ENCODE measurements at places on chromosomes 4 and X.

- H3K36me3 ChIP-seq = peaks cover 6% of the 10 kb centered on the region
- DNase-seq = no peak
- no peak overlapping the region for H3K4me3 ChIP-seq
Observed at GRCh38 chr4:26406346-26406975, 83.8 kb downstream of the CCKAR start.

DNA sequence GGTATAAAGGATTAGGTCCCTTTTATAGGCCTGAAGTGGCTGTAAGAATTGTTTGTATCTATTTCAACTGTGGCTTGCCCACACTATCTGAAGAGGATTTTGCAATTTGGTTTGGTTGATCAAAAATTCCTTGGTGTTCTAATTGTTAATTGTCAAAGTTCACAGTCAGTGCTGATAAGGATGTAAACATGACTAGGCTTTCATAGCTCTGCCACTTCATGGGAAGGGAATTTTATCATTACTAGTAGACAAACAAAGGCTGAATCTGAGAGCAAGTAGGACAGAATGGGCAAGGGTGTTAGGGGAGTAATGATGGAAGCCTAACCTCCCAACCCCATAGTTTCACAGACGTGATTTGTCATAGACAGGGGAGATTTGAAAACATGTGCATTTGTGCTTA, 1131.7 kb downstream of the SH3BGRL start:
- no peak overlapping the region for H3K4me3 ChIP-seq
- DNase-seq = no peak
- no peaks in the 10 kb centered on the region for H3K36me3 ChIP-seq

DNA sequence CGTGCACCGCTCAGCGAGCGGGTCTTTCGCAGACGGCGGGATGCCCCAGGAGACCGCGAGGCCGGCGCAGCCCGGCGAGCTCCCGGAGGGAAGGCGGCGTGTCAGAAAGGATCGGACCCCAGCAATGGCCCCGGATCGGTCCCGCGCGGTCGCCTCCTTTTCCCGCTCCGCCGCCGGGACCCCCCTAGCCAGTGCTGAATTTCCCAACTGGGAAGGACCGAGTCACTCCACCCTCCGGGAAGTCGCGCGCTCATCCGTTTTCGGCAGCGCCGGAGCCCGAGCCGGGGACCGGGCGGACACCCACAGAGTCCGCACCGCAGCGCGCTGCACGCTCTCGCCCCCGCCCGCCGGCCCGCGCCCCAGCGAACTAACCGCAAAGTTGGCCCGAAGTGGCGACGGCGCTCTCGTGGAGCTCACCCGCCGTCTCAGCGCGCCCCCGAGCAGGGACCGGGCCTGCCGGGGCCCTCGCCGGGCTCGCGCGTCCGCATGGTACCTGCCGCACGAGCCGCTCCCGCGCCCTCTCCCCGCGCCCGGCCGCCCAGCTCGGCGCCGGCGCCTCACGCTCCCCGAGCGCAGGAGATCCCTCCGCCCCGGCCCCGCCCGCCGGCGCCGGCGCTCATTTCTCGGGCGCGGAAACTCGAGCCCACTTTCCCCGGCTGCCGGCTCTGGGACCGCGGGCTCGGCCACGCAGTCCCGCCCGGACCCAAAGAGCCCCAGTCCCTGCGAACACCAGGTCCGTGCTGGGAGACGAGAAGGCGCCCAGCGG, at the start of gene FAT1:
FAT1 (minus strand) TSS at position 565 of the 766 bp plus-strand sequence. CDS start 14,029 bp downstream, outside the sequence.
- peaks cover 38% of the 10 kb centered on the region for H3K27me3 ChIP-seq
- no peak within 1 kb of the TSS for H3K27ac ChIP-seq
- DNase-seq = no peak
- no peaks in the 10 kb centered on the region for H3K36me3 ChIP-seq

DNA sequence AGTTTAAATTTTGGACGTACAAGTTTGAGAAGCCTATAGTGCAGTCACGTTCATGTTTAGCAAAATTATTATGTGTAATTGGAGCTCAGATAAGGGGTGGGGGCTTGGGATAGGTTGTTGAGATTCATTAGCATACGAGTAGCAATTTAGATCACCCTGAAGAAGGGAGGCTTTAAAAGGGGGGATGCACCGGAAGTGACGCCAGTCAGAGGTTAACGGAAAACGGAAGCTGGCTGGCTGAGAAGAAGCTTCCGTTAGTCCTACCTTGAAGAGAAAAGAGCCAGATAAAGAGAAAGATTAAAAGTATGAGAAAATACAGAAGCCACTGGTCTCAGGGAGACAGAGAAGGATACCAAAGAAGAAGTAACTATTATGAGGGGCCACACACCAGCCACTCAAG, 1.1 kb upstream of the NXT2 start:
- H3K4me1 ChIP-seq = peaks cover 2% of the 10 kb centered on the region
- no peak for DNase-seq
- no peak overlapping the region for H3K27ac ChIP-seq

GRCh38 chr4:99852199-99852749, 35.6 kb downstream of the DAPP1 start:
- H3K27ac ChIP-seq = no peak overlapping the region
- no peak for DNase-seq
- no peaks in the 10 kb centered on the region for H3K27me3 ChIP-seq
- no peaks in the 10 kb centered on the region for H3K4me1 ChIP-seq

DNA sequence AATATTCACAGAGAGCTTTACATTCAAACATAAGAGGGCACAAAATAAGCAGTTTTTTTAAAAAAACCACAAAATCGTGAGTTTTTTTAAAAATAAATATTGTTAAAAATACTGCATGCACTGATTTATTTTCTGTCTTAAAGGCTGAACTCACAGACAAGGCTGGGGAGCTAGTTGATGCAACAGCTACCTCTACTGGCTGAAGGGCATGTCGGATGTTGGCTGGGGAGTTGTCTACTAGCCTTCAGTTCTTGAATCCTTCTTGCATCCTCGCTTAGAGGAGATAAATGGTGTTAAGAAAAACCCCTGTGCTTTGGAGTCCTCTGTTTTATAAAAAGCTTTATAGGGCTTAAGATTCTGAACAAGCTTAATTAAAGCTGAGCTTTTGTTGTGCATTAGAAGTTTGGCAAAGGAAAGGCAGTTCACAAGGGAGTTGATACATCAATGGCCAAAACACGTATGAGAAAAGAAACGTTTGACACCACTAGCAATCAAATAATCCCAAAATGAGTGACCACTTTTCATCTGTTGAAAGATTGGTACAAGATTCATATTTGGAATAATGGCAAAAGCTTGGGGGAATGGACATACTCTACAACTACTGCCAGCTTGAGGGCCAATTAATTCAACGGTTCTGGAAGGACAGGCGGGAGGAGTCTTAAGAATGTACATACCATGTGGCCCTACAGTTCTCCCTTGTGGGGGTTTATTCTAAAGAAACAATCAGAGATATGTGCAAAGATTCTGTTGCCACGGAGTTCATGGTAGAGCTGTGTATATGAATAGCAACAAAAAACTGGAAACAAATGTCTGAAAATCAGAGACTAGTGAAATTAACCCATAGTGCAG, 94.7 kb downstream of the SEL1L3 start:
- no peaks in the 10 kb centered on the region for H3K27me3 ChIP-seq
- H3K4me3 ChIP-seq = no peak overlapping the region
- H3K4me1 ChIP-seq = no peaks in the 10 kb centered on the region
- peaks cover 45% of the 10 kb centered on the region for H3K36me3 ChIP-seq

DNA sequence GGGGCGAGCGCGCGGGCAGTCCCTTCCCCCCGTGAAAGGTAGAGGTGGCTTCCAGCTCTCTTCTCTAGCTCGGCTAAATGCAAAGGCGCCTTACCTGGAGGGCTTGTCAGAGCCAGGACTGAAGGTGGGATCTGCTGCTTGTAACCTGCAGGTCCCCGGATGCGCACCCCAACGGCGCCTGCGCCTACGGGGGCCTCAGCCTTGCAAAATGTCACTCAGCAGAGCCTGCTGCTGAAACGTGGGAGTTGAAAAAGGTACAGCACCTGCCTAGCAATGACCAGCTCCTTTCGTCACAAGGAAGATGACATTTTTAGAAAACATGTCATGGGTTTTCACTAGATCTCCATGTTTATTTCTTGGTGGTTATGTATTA, 583 bp downstream of the ABHD18 start:
- H3K27me3 ChIP-seq = no peaks in the 10 kb centered on the region
- peak overlapping the region; percentile 87 for H3K27ac ChIP-seq
- H3K4me1 ChIP-seq = peaks cover 16% of the 10 kb centered on the region
- H3K36me3 ChIP-seq = no peaks in the 10 kb centered on the region

DNA sequence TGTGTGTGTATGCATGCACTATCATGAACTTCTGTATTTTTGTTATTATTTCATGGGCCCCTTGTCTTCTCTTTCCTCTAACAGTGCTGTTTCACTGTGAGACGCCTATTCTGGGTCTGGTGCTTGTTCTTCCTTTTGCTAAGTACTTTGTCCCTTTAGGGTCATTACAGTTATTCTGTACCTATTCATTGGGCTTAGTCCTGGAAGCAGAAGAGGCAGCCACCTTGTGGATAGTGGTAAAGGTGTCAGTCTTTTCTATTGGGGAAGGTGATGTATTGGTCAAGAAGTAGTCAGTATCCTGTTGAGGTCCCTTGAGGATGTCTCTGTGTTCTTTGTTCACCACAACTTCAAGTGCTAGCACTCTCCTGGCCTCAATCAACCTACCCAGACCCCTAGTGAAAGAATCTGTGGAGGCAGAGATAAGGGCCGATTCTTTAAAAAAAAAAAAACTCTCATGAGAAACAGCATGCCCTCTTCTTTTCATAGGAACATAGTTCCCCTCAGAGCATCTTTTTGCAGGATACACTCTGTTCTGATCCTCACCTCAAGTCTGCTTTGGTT, 593.8 kb downstream of the SPRY1 start:
- DNase-seq = no peak
- no peaks in the 10 kb centered on the region for H3K4me1 ChIP-seq
- H3K27ac ChIP-seq = no peak overlapping the region
- H3K4me3 ChIP-seq = no peak overlapping the region

DNA sequence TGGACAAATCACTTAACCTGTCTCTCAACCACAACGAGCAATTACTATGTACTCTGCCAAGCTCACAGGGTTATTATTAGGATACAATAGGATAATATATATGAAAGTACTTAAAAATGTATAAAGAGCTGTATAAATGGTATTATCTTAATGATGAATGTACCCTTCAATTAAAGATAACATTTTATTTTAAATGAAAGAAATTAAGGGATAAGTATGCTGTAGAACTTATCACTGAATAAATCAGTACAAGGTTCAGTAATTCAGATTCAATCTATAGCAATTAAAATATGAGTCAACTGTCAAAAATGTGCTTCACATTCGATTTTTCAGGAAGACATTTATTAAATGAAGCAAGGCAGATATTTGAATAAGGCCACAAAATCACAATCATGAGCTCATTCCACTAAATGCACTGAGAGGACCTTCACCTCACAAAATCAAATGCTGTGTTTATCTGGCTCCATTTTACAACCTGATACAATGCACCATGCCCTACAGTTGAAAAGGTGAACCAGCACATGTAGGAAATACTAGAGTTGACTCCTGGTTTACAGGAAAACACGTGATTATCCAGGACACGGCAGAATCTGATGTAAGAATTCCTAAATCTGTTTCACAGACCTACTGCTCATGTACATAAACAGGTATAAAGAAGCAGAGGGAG, 4.4 kb downstream of the LRCH2 start:
- H3K27me3 ChIP-seq = no peaks in the 10 kb centered on the region
- DNase-seq = no peak
- H3K4me3 ChIP-seq = no peak overlapping the region
- no peak overlapping the region for H3K27ac ChIP-seq

DNA sequence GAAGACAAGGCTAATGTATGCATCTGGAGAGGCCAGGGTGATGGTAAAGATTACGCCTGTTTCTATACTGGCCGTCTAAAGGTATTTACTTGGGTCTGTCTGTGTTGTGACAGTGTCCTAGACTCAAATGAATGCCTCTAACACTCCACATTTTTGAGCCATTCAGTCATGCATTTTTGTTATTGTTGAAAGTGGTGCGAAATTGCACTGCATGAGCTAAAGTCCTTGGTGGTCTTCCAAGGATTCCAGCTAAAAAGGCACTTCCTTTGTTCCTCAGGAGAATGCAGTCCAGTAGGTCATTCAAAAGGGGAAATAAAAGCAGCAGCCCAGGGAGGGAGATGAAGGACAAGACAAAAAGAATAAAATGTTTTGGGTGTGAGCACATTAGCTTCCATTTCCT, 3.0 kb downstream of the GPC4 start:
- no peaks in the 10 kb centered on the region for H3K36me3 ChIP-seq
- DNase-seq = no peak
- no peaks in the 10 kb centered on the region for H3K27me3 ChIP-seq
- no peak overlapping the region for H3K4me3 ChIP-seq

- H3K36me3 ChIP-seq = no peaks in the 10 kb centered on the region
- H3K4me1 ChIP-seq = no peaks in the 10 kb centered on the region
- H3K4me3 ChIP-seq = no peak overlapping the region
- H3K27me3 ChIP-seq = no peaks in the 10 kb centered on the region
- DNase-seq = no peak
Observed at GRCh38 chr4:175705407-175705806, 106.7 kb downstream of the GPM6A start.

DNA sequence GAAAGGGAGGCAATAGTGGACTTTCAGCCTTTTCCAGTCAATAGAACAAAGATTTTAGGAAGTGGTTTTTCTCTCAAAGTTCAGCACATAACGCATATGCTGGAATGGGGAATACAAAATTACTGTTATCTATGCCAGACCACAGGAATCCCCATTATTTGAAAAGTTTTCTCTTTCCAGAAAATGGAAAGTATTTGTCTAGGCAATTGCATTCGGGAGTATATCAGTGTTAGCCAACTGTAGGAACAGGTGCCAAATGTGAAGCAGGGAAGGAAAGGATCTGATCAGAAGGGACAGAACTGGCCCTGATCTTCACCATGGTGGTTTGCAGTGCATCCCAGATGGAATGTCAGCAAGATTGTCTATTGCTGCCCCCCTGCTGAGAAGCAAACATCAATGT, 213.6 kb downstream of the CPE start:
- DNase-seq = no peak
- H3K27ac ChIP-seq = no peak overlapping the region
- no peak overlapping the region for H3K4me3 ChIP-seq
- no peaks in the 10 kb centered on the region for H3K36me3 ChIP-seq

- peaks cover 35% of the 10 kb centered on the region for H3K4me1 ChIP-seq
- H3K36me3 ChIP-seq = no peaks in the 10 kb centered on the region
- no peak within 1 kb of the TSS for H3K27ac ChIP-seq
- DNase-seq = peak; percentile 37
- H3K4me3 ChIP-seq = peak within 1 kb of the TSS; percentile 45
Observed at GRCh38 chrX:120310861-120311726, at the start of gene TMEM255A. TSS of gene TMEM255A (minus strand) at chrX:120311461. CDS start at chrX:120311309, 152 bp downstream.

DNA sequence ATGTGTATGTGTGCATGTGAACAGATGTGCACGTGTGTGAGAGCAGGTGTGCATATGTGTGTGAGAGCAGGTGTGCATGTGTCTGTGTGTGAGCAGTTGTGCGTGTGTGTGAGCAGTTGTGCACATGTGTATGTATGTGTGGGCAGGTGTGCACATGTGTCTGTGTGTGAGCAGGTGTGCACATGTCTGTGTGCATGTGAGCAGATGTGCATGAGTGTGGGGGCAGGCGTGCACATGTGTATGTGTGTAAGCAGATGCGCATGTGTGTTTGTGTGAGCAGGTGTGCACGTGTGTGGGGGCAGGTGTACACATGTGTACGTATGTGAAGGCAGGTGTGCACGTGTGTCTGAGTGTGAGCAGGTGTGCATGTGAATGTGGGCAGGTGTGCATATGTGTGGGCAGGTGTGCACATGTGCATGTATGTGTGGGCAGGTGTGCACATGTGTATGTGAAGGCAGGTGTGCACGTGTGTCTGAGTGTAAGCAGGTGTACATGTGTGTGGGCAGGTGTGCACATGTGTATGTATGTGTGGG, 66.5 kb upstream of the LRPAP1 start:
- no peaks in the 10 kb centered on the region for H3K36me3 ChIP-seq
- no peak overlapping the region for H3K4me3 ChIP-seq
- no peaks in the 10 kb centered on the region for H3K4me1 ChIP-seq
- no peak overlapping the region for H3K27ac ChIP-seq
- no peak for DNase-seq
